ENCODE measurements at places on chromosomes 16 and 17. TPM values are rescaled to one million over a fixed set of nuclear protein-coding genes. Genes with fewer than 3 reads are reported as not detected.

DNA sequence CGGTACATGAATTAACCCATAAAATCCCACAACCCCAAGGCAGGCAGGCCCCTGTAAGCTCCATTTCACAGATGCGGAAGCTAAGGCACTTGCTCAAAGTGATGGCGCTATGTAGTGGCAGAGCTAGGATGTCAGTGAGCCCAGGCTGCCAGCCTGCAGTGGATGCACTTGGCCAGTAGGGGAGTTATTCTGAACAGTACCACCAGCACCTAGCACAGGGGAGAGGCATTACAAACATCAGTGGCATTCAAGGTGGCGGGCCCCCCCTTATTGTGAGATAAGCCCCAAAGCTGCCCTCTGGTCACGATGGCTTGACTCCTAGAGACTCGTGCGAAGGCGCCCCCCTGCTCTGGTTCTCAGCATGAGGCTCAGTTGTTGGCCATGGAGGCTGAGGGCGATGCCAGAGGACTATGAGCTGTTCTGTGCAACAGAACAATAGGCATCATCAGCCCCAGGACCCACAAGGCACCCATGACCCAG is 33.8 kb downstream of the GTF3C1 start:
- DNase-seq = no peak

- no peak for DNase-seq
Measured at GRCh38 chr17:13575922-13576419, 25.8 kb downstream of the HS3ST3A1 start.

DNA sequence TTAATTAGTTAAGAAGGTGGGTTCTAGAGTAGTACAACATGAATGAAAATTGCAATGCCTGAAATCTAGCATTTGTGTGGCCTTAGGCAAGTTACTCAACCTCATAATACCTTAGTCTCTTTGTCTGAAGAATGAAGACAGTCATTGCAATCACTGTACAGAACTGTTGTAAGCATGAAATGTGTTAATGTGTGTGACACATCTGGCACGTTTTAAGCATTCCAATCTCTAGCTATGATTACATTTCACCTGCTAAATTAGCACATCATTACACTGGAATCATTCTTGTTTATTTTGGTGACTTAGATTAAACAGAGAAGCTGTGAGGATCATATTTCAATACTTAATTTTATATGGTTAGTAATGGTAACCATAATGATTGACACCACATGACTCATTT is 629.7 kb upstream of the KIF2B start:
- no peak for DNase-seq

DNA sequence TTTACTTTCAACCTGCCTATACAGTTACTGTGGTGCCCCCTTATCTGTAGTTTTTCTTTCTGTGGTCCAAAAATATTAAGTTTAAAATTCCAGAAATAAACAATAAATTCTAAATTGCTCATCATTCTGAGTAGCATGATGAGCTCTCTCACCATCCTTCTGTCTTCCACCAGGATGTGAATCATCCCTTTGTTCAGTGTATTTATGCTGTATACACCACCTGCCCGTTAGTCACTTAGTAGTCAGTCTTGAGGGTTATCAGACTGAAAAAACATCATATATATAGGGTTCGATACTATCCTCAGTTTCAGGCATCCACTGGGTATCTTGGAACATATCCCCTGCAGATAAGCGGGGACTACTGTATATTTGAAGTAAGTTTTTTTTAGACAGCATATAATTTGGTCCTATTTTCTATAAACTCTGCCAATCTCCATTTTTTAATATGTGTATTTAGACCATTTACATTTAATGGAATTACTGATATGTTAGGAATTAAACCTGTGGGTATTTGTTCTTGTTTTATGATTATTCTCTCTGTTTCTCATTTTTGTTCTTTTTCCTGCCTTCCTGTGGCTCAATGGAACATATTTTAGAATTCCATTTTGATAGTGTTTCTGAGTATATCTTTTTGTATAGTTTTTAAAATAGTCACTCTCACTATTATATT is 31.0 kb downstream of the TBX21 start:
- DNase-seq = no peak

GRCh38 chr16:27436065-27436464 is 34.1 kb downstream of the IL21R start:
- DNase-seq = peak; percentile 32

- DNase-seq = peak; percentile 99
Measured at GRCh38 chr17:44086364-44087311, 16.1 kb downstream of the G6PC3 start.

DNA sequence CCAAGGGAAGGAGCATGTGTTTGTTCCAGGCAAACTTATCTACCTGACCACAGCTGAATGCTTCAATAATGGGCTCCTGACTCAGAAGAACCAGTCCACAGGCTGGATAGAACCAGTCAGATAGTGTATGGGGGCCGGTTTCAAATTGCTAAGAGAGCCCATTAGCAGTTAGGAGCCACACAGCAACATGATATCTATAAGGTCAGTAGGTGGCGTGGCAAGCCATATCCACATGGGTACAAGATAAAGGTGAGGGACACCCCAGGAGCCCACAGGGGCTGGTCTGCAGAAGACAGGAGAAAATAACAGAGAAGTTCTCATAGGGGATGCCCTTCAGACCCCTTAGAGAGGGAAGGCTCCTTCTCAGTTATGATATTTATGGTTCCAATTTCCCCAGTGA is 31.6 kb upstream of the CDRT15 start:
- DNase-seq = no peak

DNA sequence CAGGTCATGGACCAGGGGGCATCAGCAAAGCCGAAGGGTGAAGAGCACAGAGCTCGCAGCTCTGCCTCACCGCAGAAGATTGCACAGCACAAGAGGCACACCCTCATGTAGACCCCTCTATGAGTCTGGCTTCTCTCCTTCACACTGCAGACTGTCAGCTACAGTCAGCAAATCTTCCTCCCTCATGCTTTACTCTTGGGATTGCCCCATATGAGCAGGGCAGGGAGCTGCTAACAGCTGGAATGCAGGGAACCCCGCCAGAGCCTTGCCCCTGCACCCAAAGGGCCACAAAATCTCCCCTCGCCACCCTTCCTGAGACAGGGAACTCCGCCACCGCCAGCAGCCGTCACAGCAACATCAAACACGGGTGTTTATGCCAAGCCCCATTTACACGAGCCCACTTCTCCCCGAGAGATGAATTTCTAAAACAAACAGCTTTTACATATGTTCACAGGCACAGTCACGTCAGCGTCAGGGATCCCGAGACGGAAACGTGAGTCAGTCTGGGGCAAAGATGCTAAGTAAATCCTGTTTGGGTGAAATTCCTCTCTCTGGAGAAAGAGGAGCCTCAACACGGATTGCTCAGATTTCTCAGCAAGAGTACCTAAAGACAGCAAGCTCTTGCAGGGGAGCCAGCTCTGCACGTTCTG is 121.9 kb downstream of the CDYL2 start:
- DNase-seq = peak; percentile 93

DNA sequence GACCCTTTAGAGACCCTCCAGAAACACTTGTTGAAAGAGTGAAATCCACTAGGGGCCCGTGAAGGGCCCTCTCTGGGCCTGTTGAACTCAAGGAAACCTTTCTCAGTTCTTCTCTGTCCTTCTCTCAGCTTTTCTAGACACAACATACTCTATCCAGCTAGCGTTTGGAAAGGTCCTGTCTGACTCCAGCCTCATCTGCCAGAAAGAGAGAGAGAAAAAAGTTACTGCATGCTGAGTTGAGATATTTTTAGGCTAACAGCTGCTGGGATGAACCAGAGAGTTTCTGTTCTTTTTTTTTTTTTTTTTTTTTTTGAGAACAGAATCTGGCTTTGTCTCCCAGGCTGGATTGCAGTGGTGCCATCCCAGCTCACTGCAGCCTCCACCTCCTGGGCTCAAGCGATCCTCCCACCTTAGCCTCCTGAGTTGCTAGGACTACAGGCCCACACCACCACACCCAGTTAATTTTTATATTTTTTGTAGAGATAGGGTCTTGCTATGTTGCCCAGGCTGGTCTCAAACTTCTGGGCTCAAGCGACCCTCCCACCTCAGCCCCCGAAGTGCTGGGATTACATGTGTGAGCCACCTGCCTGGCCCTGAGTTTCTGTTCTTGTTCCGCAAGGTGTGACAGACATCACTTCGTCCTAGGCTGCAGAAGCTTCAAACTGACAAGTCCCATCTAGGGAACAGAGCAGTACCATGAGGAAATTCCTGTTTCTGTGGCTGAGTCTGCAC is 14.9 kb upstream of the TEX2 start:
- no peak for DNase-seq

Gene SNAI3
- total RNA-seq = not detected

Gene GALR2
- not detected for total RNA-seq

Gene KRT36
- total RNA-seq = 0.36 TPM

Gene CDH11
- total RNA-seq = 1,116 TPM

Gene ADAD2
- not detected for total RNA-seq

Data from osteoblast (primary cell).